Activated CD4-positive, CD25-positive, alpha-beta regulatory T cell treated with anti-CD3 and anti-CD28 coated beads, Interleukin-2, amount 50 U/mL, for 72 hours (primary cell): ENCODE measurements at places on chromosomes 2 and 18.

DNA sequence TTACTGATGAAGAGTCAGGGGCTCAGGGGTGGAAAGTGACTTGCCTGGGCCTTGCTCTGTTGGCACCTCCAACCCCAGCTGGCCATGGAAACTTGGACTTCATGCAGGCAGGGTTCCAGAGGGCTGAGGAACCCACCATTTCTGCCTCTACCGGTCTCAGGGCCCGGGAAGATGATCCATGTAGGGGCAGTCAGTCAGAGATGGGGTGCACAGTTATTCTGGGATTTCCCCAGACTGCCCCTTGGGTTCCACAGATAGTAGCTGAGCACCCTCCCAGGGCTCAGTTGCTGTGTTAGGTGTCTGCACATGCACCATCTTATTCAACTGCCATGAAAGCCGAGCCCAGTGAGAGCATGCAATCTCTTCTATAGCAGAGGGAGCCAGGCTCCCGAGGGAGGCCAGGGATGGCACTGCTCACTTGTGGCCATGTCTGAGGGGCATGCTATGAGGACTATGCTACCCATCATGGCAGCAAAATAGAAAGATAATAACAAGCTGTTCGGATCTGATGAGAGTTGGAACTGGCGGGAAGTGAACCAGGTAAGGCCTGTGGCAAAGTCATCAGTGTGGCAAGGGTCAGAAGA lies 37.3 kb downstream of the RHOB start:
- DNase-seq = no peak

DNA sequence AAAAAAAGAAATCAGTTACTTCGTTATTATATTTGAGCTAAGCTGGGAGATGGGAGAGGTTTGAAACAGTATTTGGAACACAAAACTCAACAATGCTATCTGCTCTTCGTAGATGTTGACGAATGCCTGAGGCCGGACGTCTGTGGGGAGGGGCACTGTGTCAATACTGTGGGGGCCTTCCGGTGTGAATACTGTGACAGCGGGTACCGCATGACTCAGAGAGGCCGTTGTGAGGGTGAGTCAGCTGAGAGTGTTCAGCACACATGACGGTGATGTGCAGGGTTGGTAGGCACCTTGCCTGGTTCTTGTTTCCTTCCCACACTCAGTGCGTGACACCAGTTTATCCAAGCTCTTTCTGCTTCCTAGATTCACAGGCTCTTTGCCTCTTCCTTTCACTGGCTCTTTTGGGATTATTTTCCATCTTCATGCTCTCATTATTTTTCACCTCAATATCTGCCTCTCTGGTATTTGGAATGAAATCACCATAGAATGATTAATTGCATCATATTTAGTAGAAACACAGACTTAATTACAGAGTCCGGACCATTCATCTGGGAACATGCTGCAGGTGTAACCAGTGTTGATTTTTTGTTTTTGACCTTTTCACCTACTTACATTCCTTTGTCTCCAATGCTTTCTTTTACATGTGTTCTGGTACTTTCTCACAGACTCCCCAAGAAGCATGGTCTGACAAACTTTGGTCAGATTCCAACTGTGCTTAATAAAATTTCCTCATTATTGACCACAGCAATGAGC lies 200.6 kb upstream of the RASGRP3 start:
- DNase-seq = no peak

- no peak for DNase-seq
These were observed 24.4 kb downstream of the SNTG2 start for GRCh38 chr2:975095-975494.

- no peak for DNase-seq
These were observed 94.5 kb upstream of the KLHL14 start for GRCh38 chr18:32867330-32867729.

DNA sequence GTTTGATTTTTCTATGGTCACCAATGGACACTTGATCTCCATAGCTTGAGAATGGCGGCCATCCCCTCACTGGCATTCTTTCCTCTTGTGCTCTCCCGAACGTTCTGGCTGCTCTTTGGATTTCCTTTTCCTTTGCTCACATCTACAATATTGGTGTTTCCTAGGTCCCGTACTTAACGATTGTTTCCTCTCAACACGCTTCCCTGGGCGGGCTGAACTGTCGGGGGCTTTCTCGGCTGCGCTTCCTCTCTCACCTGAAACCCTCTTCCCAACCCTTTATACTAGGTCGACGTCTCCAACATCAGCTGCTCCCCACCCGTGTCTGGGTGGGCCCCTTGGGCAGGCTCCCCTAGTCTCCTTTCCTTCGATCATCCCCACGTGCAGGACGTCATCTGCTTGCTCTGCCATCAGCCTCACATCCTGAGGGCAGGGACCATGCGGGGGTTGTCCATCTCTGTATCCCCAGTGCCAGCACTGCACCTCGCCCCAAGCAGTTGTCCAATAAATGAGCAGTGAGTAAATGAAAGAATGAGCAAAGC lies 634 bp upstream of the DIS3L2 start:
- no peak for DNase-seq

GRCh38 chr2:235957251-235957650 lies 210.9 kb downstream of the GBX2 start:
- no peak for DNase-seq

DNA sequence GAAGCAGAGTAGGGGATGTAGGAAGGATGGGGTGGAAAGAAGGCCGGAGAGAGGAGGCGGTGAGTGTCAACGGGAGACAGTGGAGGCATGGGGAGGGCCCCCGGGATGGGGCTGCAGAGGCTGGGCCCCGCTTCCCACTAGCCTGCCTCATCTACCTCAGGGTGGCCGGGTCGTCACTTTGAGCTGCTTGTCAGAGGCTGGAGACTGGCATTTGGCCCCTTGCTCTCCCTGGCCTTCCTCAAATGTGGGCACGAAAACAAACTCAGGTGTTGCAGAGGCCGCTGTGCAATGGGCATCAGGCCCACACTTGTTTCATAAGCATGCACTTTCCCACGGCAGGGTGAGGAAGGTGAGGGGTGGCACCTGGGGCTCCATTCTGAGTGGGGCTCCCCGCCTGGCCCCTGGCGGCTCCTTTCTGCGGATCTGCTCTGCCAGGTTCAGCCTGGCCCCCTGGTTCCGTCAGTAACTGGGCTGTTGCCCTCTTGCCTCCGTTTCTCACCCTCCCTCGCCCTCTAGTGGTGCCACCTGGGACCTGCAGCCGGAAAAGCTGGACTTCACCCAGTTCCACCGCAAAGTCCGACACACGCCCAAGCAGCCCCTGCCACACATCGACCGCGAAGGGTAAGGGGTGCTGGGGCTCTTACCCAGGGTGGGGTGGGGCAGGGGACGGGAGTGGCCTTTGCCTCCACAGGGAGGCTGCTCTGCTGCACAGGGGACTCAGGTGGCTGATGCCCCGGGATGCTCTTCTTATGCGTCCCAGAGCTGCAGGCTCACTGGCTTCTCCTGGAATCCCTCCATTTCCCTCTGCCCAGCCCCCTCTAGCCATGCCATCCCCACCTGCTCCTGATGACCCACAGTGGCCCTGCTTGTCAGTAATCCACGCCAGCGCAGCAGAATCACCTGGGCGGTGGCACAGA lies 125.4 kb downstream of the CTIF start:
- DNase-seq = peak; percentile 71

GRCh38 chr2:26904839-26905238 lies 56.9 kb downstream of the DPYSL5 start:
- DNase-seq = no peak

- DNase-seq = no peak
These were observed 671.6 kb upstream of the ACVR2A start for GRCh38 chr2:147173189-147173581.

GRCh38 chr2:196592331-196592910 lies 47.1 kb upstream of the CCDC150 start:
- DNase-seq = no peak

DNA sequence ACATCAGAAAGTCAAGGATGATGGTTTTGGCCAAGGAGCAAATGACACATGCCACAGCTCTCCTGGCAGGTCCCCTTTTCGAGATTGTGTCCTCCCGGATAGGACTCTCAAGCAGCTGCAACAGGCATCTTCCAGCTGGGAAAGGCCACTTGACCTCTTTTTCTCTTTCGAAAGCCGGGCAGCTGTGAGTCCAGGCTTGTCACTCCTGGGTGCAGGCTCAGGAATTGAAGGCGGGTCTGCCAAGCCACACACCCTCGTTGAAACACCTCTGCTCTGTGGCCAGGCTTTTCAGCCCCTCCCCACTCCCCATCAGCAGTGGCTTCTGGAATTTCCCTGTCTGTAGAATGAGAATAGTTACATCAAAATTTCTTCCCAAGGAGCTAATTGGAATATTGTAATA lies 98.0 kb downstream of the CCDC138 start:
- no peak for DNase-seq

- no peak for DNase-seq
These were observed 406.3 kb upstream of the HS6ST1 start for GRCh38 chr2:128724972-128725371.

GRCh38 chr2:121666042-121666441 lies 16.8 kb upstream of the CLASP1 start:
- DNase-seq = no peak

DNA sequence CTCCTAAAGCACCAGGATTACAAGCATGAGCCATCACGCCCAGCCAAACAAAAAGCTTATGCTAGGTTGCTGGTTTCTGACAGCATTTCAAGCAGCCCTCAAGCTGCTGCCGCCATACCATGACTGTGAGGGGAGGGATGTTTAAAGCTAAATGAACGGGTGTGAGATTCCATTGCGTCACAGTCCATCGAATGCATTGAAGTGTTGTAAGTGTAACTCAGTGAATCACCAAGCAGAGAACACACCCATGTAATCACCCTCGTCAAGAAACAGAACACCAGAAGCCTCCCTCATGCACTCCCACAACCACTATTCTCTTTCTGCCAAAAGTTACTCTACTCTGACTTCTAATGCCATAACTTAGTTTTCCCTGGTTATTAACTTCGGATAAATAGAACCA lies 32.8 kb upstream of the MC5R start:
- DNase-seq = no peak

- DNase-seq = no peak
These were observed 86.9 kb upstream of the RBBP8 start for GRCh38 chr18:22846088-22846683.

GRCh38 chr2:124920448-124920847 lies 895.4 kb downstream of the CNTNAP5 start:
- no peak for DNase-seq

- DNase-seq = no peak
These were observed 416.1 kb downstream of the RNF144A start for GRCh38 chr2:7333189-7333765.

DNA sequence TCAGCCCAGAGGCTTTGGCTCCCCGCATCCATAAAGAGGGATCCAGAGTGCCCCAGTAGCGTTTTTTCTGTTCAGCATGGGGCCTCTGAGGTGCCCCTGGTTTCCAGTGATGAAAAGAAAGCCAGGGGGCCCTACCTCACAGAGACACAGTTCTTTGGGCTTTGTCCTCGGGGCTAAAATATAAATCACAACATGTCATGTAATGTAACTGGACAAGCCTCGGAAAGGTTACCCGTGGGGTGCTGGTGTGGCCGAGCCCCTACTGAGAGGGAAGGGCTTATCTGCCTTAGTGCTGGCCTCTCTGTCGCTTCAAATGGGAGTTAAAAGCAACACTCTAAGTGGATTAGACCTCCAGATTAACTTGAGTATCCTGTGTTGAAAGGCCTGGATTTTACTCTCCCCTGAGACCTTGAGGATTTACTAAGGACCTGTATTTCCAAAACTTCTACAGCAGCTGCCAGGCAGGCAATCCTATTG lies 251.6 kb upstream of the APCDD1 start:
- DNase-seq = no peak

- peak; percentile 62 for DNase-seq
These were observed 1.5 kb downstream of the SFXN5 start for GRCh38 chr2:73069855-73070642.

DNA sequence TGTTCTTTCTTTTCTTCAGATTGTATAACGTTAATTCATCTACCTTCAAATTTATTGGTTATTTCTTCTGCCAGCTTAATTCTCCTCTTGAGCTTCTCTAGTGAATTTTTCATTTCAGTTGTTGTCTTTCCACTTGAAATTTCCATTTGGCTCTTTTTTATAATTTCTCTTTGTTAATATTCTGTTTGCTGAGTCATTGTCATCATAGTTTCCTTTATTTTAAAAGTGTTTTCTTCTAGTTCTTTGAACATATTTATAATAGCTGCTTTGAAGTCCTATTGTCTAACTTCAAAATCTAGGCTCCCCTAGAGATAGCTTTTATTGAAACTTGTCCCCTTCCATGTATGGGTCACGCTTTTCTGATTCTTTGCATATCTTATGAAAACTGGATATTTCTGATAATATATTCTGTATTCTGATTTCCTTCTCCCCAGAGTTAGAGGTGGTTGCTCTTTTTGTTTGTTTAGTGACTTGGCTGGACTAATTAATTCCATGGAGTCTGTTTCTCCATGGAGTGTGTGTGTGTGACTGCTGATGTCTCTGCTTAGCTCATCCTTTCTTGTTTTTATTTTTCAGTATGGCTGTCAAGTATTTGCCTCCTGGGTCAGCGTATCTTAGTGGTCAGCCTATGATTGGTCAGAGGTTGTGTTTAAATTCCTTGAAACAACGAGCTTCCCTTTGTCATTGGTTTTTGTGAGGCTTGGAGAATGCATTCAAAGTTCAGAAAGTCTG lies 47.6 kb downstream of the DIS3L2 start:
- DNase-seq = no peak

- DNase-seq = no peak
These were observed 18.7 kb upstream of the ACVR1 start for GRCh38 chr2:157894694-157895435.

DNA sequence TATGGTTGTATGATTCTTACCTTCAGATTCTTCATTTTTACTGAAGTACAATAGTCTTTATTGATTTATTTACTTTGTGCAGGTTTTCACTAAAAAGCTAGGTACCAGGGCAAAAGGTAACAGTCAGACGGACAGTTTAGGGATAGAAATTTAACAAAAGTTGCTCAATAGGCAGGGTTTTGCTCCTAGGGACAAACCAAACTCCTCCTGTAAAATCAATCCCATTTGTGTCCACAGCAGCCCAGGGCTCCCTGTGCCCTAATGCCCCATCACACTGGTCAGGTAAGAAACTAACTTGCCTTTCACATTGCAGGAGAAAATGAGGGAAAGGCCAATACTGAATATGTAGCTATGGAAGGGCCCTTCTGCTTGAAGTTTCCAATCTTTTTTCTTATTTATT lies 410.9 kb downstream of the EPHA4 start:
- no peak for DNase-seq

- no peak for DNase-seq
These were observed 6.1 kb upstream of the CUL3 start for GRCh38 chr2:224591220-224591619.

GRCh38 chr2:3377279-3377611 lies 373 bp downstream of the EIPR1 start:
- DNase-seq = no peak

DNA sequence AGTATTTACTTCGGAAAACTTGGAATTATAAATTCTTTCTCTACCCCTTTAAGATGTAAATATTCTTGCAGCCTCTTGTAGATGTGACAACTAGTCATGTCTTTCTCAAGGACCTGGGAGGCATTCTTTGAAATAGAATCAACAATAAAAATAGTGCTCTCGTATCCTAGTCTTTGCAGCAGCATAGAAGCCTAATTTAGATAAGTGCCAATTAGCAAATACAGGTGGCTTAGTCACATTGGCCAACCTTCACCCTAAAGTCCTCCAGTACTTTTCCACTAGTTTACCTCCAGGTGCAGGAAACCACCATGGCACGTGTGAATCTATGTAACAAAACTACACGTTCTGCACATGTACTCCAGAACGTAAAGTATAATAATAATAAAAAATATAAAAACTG lies 3.5 kb upstream of the ZSWIM2 start:
- DNase-seq = no peak
